ENCODE measurements at places on chromosomes 2 and 18.

DNA sequence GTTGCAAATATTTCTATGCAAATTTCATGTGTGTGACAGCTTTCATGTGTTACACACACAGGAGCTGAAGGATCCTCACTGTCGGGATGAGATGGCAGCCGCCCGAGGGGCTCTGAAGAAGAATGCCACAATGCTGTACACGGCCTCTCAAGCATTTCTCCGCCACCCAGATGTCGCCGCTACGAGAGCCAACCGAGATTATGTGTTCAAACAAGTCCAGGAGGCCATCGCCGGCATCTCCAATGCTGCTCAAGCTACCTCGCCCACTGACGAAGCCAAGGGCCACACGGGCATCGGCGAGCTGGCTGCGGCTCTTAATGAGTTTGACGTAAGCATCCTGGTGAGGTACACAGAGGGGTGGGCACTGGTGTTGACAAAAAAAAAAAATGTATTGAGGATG lies 361.2 kb downstream of the CTNNA2 start:
- DNase-seq, result no peak

DNA sequence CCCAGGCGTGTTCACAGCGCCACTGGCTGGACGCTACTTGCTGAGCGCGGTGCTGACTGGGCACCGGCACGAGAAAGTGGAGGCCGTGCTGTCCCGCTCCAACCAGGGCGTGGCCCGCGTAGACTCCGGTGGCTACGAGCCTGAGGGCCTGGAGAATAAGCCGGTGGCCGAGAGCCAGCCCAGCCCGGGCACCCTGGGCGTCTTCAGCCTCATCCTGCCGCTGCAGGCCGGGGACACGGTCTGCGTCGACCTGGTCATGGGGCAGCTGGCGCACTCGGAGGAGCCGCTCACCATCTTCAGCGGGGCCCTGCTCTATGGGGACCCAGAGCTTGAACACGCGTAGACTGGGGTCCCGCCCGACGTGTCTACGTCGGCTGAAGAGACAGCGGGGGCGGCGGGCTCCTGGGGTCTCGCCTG lies 891 bp upstream of the KHK start:
- DNase-seq, result peak; percentile 45

DNA sequence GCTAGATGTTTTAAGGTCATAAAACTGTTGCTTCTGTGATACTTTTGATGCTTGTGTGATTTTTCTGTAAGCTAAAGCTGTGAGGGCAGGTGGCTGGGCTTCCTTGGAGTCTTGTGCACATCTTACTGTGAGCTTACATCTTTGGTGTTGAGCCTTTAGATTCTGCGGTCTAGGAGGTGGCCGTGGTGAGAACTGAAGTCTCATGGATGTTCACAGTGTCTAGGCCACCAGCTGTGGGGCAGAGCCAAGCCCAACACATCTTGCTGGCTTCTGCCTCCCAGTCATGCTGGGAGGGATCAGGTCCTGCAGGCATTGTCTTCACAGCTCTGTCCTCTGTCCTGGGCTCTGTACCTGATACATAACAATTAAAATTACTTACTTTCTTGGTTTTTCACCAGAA lies 219.7 kb upstream of the HS6ST1 start:
- DNase-seq, result no peak

GRCh38 chr2:215941726-215942125 lies 71.6 kb downstream of the MREG start:
- no peak for DNase-seq

GRCh38 chr2:119668546-119668945 lies 10.5 kb upstream of the TMEM177 start:
- no peak for DNase-seq

DNA sequence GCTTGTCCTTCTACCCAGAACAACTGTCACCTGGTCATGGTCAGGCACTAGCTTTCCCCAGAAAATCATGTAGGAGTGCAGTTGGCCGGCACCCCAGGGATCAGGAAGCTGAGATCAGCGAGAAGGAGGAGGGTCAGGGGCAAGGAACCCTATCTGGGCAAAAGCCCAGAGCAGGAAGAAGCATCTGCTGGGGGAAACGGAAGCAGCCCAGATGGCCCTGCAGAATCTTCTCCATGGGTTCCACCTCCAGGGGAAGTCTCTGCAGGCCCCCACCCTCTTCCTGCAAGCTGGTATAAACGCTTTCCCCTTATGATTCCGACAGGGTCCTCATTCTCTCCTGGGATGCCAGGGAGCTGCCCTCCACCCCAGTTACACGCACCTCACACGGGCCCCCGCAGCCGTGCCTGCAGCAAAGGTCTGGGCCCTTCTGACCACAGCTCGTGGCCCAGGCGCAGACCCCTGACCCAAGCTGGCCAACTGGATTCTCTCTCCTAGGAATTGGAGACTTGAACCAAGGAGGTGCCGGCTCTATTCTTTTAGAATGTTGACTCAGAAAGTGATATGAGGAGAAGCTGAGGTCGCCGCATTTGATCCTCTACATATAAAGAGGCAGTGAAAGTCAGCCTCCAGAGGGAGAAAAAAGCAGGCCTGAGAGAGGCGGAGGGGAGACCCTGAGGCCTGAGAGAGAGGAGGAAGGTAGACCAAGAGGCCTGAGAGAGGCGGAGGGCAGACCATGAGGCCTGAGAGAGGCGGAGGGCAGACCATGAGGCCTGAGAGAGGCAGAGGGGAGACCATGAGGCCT lies 71.0 kb downstream of the STPG4 start:
- no peak for DNase-seq

DNA sequence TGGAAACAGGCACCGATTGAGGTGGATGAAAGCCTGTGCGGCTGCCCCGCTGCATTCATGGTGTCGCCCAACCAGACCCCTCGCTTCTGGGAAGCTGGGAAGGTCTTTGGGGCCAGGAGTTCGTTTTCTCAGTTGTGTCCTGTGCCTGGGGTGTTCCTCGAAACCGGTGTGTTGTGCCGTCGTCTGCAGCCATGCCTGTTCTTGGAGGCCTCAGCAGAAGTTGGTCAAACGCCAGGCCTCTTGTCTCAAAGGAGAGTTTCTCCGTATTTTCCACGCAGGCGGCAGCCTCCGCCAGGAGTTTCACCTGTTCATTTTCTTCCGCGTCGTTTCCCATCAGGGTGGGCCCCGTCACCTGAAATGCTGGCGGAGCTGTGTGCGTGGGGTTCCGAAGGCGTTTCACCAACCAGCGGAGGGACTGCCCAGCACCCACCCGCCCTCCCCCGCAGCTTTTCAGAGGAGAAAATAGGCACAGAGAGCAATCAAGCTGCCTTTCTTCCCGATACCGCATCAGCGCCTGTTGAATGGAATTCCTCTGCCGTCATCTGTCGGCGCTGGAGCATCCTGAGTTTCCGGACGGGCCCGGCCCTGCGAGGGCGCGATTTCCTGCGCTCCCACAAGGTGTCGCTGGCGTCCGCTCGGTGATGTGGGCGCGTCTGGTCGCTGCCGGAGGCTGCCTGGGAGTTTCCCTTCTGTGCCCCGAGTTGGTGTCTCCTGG lies 17.0 kb upstream of the NFATC1 start:
- no peak for DNase-seq

- DNase-seq, result no peak
Observed at GRCh38 chr2:160174322-160174721, 25.8 kb downstream of the ITGB6 start.

GRCh38 chr2:56013475-56013874 lies 89.9 kb upstream of the EFEMP1 start:
- DNase-seq, result no peak

DNA sequence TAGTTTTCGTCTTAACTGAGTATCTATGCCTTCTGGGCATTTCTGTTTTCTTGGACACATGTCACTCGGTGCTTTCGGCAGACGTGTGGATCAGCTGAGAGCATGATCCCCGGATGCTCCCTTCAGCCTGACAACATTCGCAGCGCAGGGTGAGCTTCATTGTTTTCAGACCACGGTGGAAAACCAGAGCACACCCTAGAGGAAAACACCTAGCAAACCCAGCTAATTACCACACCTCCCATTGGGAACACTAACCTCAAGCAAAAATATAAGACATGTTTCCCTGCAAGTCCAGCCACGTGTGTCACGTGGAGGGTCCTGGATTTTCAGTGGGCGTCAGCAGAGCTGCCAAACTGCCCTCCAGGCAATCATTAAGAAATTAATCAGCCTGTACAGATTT lies 31.0 kb downstream of the ANKRD29 start:
- DNase-seq, result no peak

GRCh38 chr2:96146153-96146880 lies 1.1 kb upstream of the DUSP2 start:
- no peak for DNase-seq

- DNase-seq, result no peak
Observed at GRCh38 chr2:36967236-36967876, 1.0 kb upstream of the STRN start.

GRCh38 chr18:79927607-79928562 lies 23.6 kb downstream of the SLC66A2 start:
- DNase-seq, result no peak

DNA sequence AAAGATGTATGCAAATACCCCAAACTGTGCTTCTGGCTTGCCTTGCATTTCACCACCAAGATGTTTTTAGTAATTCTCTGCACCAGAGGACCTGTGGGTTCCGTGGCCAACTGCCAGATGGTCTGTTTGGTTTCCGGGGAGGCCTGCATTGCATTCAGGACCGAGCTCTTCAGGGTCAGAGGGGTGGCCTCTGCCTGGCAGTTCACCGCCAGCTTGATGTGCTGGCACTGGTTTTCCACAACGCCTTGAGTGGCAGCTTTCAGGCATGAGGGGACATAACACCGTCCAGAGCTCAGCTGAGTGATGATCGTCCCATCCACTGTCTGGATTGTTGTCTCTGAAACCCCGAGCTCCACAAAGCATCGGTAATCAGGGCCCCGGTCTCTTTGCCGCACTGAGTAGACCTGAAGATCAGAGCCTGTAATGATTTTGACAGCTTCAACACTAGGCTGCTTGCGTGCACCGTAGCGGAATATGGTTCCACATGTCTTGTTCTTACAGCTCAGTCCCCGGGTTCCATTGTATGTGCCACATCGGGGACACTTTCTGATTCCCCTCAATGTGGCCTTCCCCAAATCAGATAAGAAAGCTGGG lies 9.4 kb downstream of the C2orf42 start:
- DNase-seq, result no peak

DNA sequence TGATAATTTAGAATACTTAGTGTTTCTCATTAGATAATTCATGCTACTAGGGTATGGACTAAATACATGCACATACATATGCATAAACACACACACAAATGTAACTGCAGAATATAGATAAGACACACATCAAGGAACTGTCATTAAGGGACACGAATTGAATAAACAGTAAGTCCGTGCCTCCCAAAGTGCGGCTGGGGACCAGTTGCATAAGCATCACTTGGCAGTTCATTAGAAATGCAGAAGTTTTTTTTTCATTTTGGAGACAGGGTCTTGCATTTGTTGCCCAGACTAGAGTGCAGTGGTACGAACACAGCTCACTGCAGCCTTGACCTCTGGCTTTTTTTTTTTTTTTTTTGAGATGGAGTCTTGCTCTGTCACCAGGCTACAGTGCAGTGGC lies 130.0 kb upstream of the CCDC195 start:
- no peak for DNase-seq

GRCh38 chr18:55413474-55413873 lies 174.5 kb downstream of the TCF4 start:
- no peak for DNase-seq

DNA sequence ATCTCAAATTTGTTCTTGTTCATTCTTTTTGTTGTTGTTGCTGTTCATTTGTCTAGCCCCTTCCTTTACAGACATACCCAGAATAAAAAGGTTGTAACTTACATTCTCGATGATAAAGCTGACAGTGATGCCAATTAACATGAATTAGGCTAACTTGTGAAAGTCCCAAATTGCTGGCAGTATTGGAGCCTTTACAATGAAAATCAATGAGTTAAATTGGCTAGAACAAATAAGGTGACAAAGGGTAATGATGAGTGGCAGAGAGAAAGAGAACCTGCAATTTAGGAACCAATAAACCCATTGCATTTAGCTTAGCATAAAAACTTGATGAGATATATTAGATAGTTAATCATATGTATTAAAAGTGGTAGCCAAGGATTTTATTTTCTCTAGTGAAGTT lies 521.0 kb downstream of the ADCYAP1 start:
- no peak for DNase-seq

DNA sequence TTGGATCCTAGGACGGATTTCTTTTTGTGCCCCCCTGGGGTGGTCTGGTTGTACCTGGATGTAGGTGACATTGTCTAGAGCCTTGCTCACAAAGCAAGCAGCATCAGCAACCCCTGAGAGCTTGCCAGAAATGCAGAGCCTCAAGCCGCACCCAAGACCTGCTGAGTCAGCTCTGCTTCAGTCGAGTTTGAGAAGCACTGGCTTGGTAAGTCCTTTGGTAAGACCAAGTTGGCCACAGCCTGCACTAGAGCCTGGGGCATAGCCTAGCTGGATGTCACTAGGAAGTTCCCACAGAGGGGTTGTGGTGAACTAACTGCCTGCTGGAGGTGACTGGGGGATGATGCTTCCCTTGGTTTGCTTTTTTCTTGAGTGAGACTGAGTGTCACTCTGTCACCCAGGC lies 6.2 kb downstream of the ABCG5 start:
- no peak for DNase-seq

DNA sequence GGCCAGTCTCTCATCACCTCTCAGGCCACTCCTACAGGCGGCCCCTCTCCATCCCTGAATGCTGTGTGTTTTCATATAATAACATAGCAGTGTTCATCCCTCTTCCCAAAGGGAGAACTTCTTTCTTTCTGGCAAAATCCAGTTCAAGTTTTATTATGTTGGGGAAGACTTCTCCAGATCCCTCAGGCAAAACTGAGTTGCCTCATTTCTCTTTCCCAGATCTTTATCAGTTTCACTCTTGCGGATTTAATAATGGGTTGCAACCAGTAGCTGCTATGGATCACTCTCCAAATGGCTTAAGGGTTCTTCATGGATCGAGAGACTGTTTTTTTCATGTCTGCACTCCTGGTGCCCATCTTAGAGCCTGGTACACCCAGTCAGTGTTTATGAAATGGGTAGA lies 129.9 kb downstream of the FHOD3 start:
- no peak for DNase-seq

GRCh38 chr2:239188536-239188935 lies 212.3 kb downstream of the HDAC4 start:
- DNase-seq, result no peak

GRCh38 chr18:24400587-24400986 lies 3.0 kb upstream of the OSBPL1A start:
- DNase-seq, result no peak

GRCh38 chr18:58567453-58568196 lies 61.3 kb downstream of the ALPK2 start:
- no peak for DNase-seq

GRCh38 chr2:127576433-127577207 lies 41.1 kb downstream of the MYO7B start:
- DNase-seq, result no peak

DNA sequence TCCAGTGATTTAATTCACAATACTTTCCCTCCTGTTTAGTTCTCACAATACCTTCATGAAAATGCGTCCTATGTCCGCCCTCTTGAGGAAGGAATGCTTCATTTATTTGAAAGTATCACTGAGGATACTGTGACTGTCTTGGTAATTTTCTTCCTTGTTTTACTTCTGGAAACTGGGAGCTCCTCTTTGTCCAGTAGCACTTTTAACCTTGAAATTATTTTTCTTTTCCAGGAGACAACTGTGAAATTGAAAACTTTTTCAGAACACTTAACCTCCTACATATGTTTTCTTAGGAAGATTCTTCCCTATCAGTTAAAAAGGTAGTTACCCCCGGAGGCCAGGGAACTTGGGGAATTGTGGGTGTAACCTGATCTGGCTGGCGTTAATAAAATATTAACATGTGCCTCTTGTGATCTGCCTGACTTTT lies 58.9 kb upstream of the STON1 start:
- DNase-seq, result no peak

All from NCI-H510A (cell line).